ENCODE measurements at places on chromosomes 4 and X.

GRCh38 chr4:123783151-123783790 is 386.7 kb downstream of the SPRY1 start:
- DNase-seq = no peak

GRCh38 chr4:9847968-9848748 is 66.7 kb downstream of the DRD5 start:
- DNase-seq = no peak

DNA sequence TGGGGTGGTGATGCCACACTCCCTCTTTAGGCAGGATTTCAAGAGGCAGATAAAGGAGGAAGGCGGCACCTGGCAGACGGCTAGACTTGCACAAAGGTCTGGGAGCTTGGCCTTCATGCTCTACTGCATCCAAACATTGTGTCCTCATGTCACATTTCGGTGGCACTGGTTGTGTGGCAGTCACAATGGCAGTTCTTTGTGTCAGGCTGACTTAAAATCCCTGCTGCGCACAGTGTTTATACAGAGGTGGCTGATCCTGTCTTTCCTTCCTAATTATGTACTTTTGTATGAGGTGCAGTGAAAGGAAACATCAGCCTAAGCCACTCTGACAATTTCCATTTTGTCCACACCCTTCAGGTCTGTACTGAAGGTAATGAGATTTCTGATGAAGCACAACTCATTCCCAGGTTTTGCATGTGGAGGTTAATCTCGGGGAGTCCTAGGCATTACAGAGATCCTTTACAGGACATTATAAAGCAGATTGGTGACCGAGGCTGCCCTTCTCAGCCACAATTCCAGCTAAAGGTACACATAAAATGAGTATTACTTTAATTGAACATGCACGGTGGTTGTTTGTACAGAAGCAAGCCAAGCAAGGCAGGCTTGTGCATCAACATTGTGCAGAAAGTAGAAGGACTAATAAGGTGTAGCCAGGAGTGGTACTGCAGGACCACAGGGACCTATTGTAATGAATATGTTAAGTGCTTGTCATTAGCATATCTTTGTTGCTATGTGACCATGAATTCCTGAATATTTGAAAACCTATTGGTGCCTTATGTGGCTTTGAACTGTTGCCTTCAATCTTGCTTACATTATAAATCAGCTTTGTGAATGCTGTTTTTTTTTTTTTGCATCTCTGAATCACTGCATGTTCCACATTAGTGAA is 147.6 kb downstream of the STK32B start:
- no peak for DNase-seq

DNA sequence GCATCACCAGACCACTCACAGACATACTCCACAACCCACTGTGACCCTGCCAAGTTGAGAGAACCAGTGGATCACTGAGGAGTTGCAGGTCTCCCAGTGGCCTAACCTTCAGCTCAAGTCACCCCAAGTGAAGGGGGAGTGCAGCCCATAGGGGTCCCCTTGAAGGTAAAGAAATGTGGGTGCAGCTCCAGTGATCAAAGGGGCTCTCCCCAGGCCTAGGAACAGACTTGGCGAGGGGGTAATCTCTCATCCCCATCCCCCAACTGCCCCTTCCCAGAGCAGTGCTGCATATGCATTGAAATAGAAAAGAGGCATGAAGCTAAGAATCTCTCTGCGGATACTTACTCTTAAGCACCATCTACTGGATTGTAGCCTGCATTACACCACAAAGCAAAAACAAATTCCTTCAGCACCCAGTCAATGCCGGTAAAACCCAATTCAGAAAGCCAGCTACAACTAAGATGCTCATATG is 27.0 kb downstream of the MAGEE1 start:
- DNase-seq = peak; percentile 33

DNA sequence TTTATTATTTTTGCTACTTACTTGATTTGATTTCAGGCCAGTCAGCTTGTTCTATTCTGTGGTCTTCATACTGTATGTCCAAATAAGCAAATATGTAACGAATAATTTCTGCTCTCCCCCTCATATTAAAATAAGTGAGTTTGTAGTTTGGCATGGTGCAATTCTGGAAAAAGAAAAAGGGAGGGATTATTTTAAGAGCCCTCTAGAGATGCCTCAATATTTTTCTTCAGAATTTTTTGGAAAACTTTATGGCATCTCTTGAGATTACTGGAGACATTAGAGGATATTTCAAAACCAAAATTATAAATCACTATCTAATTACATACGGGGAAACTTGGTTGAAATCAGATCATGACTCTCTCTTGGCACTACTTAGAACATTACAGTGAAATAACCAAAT is 8.2 kb downstream of the HPGDS start:
- DNase-seq = no peak

DNA sequence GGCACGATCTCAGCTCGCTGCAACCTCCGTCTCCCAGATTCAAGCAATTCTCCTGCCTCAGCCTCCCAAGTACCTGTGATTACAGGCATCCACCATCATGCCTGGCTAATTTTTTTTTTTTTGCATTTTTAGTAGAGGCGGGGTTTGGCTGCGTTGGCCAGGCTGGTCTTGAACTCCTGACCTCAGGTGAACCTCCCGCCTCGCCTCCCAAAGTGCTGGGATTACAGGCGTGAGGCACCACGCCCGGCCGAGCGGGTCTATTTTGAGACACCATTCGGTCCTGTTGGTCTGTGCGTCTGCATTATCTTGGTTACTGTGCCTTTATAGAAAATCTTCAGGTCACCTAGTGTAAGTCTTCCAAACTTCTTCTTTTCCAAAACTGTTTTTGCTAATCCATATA is 21.7 kb upstream of the RGS12 start:
- DNase-seq = no peak

- DNase-seq = no peak
These were observed 42.8 kb downstream of the RNF150 start for GRCh38 chr4:141090473-141090872.

DNA sequence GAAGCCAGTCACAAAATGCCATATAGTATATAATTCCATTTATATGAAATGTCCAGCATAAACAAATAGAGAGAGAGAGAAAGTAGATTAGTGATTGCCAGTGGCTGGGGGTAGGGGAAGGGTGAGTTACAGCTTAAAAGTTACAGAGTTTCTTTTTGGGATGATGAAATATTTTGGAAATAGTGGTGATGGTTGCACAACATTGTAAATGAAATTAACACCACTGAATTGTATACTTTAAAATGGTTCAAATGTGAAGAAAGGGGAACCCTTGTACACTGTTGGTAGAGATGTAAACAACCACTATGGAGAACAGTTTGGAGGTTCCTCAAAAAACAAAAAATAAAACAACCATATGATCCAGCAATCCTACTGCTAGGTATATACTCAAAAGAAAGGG is 131.2 kb upstream of the GPC4 start:
- DNase-seq = no peak

- no peak for DNase-seq
These were observed 19.3 kb downstream of the EVC2 start for GRCh38 chr4:5689065-5689464.

DNA sequence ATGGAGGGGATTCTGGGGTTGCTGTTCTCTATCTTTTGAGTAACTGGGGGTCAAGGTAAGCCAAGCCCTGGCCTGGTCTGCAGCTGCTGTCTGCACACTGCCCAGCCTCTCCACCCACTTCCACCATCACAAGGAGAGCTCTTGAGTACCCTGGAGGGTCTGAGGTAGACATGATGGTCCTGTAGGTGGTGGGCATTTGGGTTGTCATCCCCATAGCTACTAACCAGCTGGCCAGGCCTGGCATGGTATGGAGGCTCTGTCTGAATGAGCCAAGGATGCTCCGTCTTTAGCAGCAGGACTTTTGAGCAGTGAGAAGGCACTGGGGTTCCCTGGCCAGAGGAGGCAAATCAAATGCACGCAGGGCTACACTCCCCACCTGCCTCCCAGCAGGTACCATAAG is 82.7 kb downstream of the NHSL2 start:
- no peak for DNase-seq

DNA sequence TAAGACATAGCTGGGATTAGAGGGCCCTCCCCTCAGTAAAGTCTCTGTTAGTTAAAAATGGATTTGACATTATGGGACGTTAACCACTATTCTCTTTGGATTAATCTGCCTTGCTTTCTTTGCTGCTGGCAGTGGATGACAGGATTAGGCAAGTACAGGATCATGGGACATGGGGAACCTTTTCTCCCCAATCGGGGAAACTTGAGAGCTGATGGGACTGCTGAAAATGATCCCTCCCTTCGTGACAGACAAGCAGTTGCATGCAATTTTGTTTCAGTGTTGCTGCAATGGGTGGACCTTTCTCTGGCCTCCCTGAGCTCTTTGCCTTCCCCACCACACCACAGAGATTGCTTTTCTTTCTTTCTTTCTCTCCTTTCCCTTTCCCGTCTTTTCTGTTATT is 120.2 kb upstream of the BANK1 start:
- no peak for DNase-seq

DNA sequence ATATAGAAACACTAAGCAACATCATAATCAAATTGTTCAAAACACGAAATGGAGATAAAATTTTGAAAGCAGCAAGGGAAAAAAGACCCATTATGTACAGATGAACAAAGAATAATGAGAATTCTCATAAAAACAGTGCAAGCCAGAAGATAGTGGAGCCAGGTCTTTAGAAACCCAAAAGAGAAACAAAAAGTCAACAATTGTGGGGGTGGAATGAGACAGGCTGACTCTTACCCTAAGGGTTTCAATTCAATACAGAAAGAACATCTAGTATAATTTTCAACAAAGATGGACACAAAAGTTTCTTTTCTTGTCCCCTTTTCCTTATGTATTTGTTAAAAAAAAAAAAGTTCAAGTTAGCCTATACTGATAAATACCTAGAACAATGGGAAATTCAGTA is 34.0 kb upstream of the MAGEB2 start:
- DNase-seq = no peak

- no peak for DNase-seq
These were observed 4.8 kb downstream of the MYL5 start for GRCh38 chr4:679104-679481.

DNA sequence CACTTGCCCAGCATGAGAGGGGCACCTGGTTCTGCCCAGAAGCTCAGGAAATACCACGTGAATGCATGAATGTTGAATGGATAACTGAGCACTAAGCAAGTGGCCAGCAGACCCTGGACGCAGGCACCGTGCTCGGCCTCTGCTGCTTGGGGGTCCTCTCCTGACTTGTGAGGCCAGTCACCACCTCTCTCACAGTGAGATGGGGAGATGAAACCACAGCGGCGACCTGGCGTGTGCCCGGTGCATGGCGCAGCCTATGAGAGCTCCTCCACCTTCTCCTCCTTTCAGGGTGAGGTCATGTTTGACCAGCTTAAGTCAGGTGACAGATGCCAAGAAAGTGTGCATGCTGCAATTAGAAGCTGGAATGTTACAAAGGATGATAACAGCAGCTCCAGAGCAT is 75.5 kb downstream of the HMX1 start:
- no peak for DNase-seq

GRCh38 chr4:80199947-80200346 is 2.6 kb downstream of the PRDM8 start:
- DNase-seq = no peak

DNA sequence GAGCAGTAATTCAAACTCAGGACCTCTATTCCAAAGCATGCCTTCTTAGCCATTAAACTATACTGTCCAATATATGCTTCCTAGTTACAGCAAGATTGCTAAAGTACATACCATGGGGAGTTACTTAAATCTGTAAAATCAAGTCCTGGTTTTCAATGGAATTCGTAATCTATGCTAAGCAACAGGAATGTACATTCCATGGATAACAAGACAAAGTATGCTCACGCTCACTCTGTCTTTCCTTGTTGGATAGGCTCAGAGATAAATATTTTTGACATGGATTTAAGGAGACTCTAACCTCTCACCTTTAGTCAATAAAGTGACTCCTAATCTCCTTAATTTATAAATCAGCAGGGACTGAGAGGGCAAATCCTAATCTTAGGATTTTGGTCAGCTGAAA is 47.3 kb upstream of the STK26 start:
- no peak for DNase-seq

DNA sequence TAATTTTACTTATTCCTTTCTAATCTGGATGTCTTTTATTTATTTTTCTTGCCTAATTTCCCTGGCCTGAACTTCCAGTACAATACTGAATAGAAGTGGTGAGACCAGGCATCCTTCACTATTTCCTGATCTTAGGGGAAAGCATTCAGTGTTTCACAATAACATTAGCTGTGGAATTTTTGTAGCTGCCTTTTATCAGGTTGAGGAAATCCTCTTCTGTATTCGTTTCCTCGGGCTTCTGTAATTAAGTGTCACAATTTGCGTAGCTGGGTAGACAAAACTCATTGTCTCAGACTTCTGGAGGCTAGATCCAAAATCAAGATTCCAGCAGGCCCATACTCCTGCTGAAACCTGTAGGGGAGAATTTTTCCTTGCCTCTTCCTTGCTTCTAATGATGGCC is 598.4 kb upstream of the FTHL17 start:
- DNase-seq = no peak

GRCh38 chr4:36303426-36304137 is 22.2 kb downstream of the DTHD1 start:
- DNase-seq = no peak

GRCh38 chr4:119130365-119131065 is 5.1 kb upstream of the MYOZ2 start:
- no peak for DNase-seq

GRCh38 chrX:154598656-154599055 is 13.7 kb downstream of the CTAG1A start:
- no peak for DNase-seq

DNA sequence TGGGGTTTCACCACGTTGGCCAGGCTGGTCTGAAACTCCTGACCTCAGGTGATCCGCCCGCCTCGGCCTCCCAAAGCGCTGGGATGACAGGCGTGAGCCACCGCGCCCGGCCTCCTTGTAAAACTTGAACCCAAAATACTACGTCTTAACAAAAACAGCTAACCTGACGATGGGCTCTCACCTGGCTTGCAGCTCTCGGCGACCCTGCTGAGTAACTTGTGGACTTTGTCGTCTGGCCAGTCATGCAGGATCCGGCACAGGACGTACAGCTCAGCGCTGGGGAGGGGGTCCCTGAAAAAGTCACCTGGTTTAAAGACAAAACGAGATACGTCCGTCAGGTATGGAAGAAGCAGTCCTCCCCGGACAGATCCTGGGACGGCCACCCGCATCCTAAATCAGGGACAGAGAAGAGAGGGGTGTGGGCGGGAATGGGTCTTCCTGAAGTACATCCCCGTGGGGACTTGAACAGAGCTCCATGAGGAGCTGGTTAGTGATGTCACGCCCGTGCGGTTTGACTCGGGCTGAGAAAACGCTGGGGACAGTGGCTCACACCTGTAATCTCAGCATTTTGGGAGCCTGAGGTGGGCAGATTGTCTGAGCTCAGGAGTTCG is 20.7 kb upstream of the SLC25A6 start:
- no peak for DNase-seq

- DNase-seq = no peak
These were observed 234.8 kb downstream of the COL25A1 start for GRCh38 chr4:109067508-109068235.

- DNase-seq = peak; percentile 85
These were observed 190.6 kb downstream of the GC start for GRCh38 chr4:71593311-71593710.

DNA sequence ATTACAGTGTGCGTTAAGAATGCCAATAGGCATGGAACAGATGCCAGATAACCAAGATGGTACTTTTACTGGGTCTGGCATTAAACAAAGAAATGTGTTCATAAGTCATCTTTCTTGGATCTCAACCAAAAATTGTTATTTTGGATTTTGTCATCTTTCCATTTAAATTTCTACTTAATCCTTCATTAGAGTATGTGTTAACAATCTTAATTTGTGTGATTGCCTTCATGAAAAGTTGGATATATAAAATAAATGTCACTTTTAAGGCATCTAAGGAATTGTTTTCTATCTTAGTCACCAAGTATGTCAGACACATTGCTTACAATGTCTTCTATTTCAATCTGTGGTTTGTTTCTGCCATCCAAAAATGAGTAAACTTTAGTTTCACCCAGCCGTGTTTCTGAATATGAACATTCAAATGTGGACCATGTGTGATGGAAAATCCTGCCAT is 87.5 kb downstream of the PALLD start:
- DNase-seq = no peak
